Inflammatory macrophage (primary cell): ENCODE measurements at places on chromosomes 7 and 10.

- DNase-seq = no peak
These were observed 6.0 kb upstream of the PURB start for GRCh38 chr7:44891372-44891771.

DNA sequence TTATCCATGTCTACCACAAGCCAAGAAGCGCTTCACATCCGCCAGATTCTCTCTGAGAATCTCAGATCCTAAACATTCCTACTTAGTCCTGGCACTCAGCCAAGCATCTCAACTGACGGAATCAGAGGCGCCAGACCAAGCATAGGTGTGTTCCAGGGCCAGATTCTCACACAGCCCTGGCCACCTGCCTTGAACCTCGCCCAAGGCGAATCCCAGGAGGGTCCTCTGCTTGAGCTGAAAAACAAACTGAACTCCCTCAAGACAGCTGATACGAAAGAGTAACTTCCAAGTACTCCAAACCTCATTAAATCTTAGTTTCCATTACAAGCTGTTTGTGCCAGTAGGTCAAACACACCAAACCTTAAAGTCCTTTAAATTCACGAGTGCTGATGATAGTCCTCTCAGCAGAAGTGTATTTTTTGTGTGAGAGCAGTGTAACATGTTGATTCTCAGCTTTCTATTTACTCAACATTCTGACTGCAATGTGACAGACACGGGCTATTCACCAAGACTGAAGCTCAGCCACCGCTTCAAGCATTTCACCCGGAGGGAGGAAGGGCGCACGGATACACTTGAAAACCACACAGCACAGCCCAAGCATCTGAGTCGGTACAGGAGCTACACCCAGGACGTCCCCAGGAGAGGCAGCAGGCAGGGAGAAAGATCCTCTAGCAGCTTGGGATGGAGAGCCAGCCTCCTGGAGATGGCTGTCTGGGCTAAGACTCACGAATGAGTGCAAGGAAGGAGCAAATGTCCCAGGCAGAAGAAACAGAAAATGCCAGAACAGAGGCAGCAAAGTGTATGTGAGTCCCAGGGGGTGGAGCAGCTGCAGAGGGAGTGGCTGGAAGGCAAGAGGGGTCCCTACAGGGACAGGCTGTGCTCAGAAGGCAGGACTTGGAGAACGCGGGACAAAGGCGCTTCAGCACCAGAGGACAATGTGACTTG, 6.0 kb downstream of the PARD3 start:
- no peak for DNase-seq

GRCh38 chr7:43844257-43844656, 25.1 kb downstream of the MRPS24 start:
- no peak for DNase-seq

DNA sequence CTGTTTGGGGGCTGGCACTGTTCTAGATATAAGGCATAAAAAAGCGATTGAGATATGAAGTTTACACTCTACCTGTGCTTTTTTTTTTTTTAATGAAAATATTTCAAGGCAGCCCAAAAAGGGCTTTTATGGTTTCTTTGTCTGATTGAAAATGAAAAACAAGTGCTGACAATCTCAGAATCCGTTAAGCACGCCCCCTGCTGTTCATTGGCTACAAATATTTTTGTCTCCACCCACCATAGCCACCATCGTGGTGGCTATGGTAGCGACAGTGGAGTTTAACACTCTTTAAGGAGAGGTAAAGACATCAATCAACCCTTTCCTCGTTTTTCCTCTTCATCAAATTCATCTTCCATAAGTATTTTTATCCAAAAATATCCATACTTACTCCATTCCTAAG, 94.2 kb downstream of the CD36 start:
- DNase-seq = no peak

- no peak for DNase-seq
These were observed 46.2 kb downstream of the BMPR1A start for GRCh38 chr10:86802473-86803108.

GRCh38 chr10:92573091-92573797, 649 bp downstream of the IDE start:
- peak; percentile 42 for DNase-seq

DNA sequence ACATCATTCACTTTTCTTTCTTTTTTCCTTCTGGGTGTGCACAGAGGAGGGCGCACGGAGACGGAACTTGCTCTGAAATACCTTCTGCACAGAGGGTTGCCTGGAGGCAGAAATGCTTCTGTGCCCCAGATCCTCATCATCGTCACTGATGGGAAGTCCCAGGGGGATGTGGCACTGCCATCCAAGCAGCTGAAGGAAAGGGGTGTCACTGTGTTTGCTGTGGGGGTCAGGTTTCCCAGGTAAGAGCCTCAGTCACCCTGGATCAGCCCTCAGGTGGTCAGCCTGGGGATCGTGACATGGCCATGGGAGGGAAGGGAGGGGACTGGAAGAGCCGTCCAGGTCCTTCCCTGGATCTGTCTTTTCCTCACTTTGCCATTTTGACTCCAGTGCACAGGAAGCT, 33.6 kb downstream of the VWA2 start:
- DNase-seq = no peak

GRCh38 chr10:49176310-49177268, 11.6 kb downstream of the TMEM273 start:
- no peak for DNase-seq

DNA sequence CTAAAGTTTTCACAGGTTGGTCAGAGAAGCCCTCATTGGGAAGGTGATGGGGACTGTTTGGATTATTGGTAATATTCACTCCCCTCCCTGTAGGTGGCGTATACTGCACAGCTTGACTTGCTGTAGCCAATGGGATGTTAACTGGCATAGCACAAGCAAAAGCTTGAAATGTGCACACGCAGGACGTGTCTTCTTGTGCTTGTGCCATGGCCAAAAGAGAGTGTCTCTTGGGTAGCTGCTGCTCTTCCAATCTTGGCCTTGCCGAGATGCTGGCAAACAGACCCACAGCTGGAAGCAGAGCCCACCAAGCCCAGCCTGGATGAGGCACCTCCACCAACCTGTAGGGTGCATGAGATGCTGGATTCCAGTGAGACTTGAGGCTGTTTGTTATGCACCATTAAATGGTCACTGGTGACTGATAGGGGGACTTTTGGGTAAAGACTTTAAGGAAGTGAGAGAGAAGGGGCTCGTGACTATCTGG, 266.0 kb downstream of the GRID1 start:
- DNase-seq = peak; percentile 40

DNA sequence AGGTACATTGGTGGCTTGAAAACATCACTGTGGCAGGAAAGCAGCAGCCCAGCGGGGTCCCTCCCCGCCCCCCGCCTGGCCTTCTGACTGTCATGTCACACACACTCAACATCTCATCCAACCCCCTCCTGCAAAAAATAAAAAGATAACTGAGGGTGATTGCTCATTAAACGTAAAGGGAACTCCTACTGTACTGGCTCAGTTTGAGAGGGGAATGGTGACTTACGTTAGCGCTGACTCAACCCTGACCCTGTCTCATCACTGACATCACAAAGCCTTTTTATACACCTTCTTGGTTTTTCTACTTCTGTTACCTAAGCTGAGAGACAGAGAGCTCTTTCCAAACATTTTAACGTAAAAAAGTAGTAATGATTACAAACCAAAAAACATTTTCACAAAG, 48.8 kb downstream of the ADARB2 start:
- no peak for DNase-seq

DNA sequence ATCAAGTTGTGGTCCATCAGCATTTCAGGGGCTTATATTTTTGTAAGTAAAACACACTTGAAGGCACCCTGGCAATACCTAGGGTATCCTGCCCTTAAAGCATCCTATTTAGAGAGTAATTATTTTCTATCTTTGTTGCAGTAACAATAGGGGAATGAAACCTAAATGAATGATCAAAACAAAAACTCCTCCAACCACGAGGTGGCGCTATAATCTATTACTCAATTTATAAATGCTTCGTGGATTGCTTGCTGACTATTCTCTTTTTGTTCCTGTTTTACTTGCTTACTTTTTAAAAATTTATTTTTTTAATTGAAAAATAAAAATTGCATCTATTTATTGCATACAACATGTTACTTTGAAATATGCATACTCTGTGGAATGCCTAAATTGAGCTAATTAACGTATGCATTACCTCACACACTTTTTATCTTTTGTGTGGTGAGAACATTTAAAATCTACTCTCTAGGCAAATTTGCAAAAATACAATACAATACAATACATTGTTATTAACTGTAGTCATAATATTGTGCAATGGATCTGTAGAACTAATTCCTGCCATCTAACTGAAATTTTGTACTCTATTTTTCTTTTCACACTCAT, 147.7 kb upstream of the BMPER start:
- DNase-seq = peak; percentile 53

- no peak for DNase-seq
These were observed 44.2 kb upstream of the SLC29A4 start for GRCh38 chr7:5238500-5238899.

DNA sequence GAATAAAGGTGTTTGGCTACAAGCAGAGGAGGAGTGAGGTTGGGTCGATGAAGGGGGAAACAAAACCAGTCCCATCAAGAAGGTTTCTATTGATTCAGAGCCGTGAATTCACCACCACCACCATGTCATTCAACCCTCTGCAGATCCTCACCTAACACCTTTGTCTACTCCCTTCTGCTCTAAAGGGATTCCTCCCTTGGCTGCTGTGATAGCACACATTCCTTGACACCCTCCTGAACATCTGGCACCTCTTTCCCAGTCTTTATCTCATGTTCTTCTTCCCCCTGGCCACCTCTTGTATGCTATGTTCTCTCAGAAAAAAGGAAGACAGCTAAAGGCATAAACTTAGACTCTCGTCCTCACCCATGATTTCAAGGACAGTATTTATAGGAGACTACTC, 318.0 kb downstream of the GPAM start:
- no peak for DNase-seq

DNA sequence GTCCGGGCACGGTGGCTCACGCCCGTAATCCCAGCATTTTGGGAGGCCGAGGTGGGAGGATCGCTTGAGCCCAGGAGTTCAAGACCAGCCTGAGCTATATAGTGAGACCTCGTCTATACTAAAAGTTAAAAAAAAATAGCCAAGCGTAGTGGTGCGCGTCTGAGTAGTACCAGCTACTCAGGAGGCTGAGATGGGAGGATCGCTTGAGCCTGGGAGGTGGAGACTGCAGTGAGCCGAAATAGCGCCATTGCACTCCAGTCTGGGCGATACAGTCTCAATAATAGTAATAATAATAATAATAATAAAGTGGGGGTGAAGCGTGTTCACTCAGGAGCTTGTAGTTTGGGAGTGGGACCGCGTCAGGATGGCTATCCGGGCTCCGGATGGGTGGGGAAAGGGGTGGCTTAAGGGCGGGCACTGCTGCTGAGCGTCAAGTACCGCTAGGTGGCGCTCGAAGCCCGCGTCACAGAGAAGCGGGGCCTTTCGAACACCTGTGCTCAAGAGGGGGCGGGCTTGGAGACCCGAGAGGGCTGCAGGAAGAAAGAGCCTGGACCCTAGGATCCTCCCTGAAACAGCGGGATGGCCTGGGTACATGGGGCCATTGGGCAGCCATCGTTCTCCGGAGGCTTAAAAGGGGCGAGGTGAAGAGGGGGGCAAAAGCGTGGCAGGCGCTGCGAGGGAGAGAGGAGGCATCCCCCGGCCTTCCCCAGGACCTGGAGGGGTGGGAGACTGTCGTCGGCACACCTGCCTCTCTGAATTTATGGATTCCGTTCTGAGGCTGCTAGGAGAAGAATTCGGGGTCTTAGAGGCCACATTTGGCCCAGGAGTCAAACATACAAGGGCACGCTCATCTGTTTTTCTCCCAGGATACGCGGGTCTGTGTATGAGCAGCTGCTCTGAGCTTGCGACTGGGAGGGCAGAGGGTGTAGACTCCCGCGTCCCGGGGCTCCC, 14.5 kb downstream of the LBX1 start:
- peak; percentile 39 for DNase-seq

DNA sequence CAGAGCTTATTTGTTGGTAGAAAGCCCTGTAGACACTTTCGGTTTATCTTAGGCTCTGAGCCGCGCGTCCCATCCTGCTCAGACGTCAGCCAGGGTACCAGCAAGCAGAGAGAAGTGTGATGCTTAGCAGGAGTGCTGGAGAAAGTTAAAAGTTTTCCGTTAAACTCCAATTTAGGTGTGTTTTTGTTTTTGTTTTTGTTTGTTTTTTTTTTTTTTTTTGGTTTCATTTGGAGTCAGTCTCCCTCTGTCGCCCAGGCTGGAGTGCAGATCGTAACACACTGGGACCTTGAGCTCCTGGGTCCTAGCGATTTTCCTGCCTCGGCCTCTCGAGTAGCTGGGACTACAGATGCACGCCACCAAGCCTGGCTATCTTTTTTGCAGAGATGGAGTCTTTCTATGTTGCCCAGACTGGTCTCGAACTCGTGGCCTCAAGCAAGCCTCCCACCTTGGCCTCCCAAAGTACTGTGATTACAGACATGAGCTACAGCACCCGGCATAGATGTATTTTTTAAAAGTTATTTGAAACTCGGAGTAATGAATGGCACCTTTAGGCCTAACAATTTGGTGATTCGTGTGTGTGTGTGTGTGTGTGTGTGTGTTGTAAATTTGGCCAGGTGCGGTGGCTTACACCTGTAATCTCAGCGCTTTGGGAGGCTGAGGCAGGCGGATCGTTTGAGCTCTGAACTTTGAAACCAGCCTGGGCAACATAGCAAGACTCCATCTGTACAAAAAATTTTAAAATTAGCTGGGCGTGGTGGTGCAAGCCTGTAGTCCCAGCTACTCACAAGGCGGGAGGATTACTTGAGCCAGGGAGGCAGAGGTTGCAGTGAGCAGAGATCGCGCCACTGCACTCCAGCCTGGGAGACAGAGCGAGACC, 1.3 kb upstream of the HIP1 start:
- DNase-seq = no peak

- no peak for DNase-seq
These were observed 265.2 kb downstream of the PHTF2 start for GRCh38 chr7:78063758-78064157.

GRCh38 chr7:100642534-100642907, 1.2 kb upstream of the TFR2 start:
- DNase-seq = no peak

- DNase-seq = no peak
These were observed 24.5 kb downstream of the BLVRA start for GRCh38 chr7:43782768-43783555.

GRCh38 chr7:115600207-115600606, 430.4 kb downstream of the TFEC start:
- DNase-seq = no peak

- peak; percentile 3 for DNase-seq
These were observed 672 bp upstream of the DDX56 start for GRCh38 chr7:44574287-44574872.

DNA sequence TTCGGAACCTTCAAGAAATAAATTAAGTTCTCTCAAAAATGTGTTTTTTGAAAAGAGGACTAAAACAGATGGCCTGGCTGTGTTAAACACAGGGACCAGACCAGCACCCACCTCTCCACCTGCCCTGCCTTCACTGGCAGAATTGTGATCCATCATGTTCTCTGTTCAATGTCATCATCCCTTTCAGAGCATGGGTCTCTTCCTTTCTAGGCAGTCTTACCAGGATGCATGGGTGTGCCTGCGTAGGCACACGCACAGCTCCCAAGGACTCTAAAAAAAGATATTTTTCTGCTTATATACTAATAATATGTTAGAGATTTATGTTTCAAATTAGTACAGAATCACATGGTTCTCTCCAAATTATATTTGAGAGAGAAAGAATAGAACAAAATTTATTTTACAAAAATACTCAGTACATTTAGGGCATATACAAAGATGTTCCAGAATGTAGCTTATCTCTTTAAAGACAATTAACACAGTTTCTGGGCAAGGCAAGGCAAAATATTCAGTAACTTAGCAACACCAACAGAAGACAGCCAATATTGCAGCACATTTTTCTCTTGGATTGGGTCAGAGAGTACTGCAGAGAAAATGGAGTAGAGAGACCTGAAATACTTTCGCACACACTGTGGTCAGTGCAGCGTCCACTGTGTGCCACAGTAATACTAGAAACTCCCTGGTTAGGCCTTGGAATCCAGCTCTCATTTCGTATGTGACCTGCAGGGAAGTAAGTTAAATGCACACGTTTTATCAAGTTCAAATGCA, 52.8 kb downstream of the EGFR start:
- DNase-seq = no peak
